ENCODE measurements at places on chromosomes 7 and 10.

GRCh38 chr10:129893104-129894089 is 70.7 kb downstream of the EBF3 start:
- no peak for DNase-seq

DNA sequence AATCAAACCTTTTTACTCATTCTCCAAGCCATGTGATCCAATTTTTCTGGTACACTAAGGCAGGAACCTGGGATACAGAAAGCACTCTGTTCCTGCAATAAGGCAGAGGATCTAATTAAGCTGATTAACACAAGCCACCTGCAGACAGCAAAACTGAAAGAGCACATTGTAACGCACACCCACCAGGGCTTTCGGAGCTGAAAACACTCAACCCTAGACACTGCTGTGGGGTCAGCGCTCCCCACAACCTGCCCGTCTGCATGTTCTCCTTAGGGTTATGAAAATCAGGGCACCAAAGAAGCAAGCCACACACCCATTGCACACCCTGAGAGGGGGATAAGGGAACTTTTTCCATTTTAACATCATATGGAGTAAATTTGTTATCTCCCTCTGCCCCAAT is 1022.2 kb upstream of the LRRTM3 start:
- DNase-seq = no peak

DNA sequence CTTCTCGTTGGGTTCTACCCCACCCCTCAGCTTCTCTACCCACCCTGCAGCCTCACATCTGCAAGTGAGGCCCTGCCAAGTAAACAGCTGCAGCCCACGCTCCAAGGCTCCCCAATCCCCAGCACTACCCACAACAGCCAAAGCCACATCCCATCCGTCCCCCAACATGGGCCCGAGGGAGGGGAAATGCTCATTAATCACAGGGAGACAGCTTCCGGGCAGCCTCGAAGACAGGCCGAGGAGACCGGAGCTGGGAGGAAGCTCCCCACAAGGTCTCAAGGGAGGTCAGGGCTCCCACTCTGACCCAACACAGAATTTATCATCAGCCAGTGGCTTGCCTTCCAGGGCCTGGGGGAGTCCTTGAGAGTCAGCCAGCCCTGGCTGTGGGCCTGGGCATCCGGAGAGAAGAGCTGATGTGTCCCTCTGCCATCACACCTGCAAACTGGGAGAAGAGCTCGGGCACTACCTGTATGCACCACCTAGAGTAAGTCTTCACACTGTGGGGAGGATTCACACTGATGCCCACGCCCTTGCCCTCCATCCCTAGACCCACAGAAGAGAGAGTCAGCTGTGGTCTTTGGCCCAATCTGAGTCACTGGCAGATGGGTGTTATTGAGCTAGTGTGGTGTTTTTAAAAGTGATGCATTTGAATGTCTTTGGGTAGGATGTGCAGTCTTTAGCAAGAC is 115.5 kb upstream of the ZMIZ1 start:
- no peak for DNase-seq

- DNase-seq = no peak
Measured at GRCh38 chr7:151114151-151115090, 28.1 kb downstream of the AGAP3 start.

DNA sequence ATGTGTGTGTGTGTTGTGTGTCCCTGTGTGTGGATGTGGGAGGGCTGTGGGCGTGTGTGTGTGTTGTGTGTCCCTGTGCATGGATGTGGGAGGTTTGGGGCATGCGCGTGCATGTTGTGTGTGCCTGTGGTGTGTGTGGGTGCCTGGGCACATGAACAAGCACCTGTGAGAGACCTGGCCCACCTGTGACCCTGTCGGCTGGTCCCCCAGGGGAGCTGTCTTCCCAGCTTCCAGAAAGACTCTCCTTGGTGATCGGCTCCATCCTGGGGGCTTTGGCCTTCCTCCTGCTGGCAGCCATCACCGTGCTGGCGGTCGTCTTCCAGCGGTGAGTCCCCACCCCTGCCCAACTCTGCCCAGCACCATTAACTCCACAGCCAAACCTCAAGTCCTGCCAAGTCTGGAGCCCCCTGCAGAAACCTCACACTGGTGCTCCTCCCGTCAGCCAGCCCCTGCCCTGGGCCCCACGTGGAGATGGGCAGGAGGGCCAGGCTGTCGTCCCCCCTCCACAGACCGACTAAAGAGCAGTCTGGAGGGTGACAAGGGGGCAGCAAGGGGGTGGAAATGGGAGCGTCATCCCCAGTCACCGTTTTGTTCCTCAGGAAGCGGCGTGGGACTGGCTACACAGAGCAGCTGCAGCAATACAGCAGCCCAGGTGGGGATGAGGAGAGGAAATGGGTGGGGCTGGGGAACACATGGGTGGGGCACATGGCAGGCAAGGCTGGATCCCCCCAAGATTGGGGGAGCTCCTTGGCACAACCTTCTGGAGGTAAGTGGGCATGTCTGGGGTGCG is 12.7 kb downstream of the EPHB6 start:
- DNase-seq = no peak

- no peak for DNase-seq
Measured at GRCh38 chr7:27600247-27600646, 62.4 kb downstream of the HIBADH start.

GRCh38 chr10:43307306-43307705 is 40.4 kb upstream of the RASGEF1A start:
- DNase-seq = no peak

DNA sequence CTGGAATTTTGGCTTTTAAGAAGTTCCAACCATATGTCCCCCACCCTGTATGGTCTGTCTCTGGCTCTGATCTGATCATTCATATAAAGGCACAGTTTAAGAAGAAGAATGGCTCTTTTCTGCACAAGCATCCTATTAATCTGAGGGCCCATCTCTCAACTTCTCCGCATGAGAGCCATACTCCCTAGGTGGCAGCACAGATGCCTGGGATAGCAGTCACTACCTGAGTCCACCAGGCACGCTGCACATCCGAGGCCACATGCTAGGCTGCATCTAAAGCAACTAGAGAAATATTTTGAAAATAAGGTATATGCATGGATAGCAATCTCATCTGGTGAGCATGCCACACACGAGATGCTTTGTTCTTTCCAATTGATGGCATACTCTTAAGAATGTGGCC is 565.5 kb downstream of the PARD3 start:
- DNase-seq = no peak

GRCh38 chr7:30224511-30225062 is 59.8 kb upstream of the ZNRF2 start:
- DNase-seq = peak; percentile 23

- no peak for DNase-seq
Measured at GRCh38 chr10:98267894-98268693, at the start of gene LOXL4. LOXL4 (minus strand) TSS chr10:98268194; CDS start chr10:98263019, 5,175 bp downstream.

DNA sequence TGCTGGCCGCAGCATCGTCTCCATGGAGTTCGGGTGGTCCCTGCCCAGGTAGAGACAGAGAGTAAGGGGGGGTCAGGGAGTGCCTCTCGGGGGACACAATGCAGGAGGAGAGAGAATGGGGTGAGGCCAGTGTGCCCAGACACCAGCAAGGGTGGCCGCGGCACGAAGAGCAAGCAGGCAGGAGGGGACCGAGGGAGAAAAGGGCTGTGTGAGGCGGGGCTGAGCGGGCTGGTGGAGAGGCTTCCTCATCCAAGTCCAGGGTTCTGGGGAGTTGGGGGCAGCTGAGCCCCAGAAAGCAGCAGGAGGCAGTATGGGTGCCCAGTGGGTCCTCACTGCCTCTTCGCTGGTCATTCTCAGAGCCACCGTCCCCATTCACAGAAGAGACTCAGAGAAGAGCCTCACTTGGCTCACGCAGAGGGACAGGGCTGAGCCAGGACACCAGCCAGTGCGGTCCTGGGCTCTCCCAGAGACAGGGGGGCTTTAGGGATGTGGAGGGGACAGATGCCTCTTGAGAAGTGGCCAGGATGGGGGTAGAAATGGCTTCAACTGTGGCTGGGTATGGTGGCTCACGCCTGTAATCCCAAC is 78.9 kb downstream of the MICALL2 start:
- DNase-seq = no peak
